Esophagus squamous epithelium (tissue), 5 donors: ENCODE measurements at places on chromosomes 6 and 20.
A peak's percentile ranks its signal among the peaks of the same experiment; 100 is the strongest.

- DNase-seq = no peak
Observed at GRCh38 chr6:112085286-112086065, 1.8 kb downstream of the TUBE1 start.

DNA sequence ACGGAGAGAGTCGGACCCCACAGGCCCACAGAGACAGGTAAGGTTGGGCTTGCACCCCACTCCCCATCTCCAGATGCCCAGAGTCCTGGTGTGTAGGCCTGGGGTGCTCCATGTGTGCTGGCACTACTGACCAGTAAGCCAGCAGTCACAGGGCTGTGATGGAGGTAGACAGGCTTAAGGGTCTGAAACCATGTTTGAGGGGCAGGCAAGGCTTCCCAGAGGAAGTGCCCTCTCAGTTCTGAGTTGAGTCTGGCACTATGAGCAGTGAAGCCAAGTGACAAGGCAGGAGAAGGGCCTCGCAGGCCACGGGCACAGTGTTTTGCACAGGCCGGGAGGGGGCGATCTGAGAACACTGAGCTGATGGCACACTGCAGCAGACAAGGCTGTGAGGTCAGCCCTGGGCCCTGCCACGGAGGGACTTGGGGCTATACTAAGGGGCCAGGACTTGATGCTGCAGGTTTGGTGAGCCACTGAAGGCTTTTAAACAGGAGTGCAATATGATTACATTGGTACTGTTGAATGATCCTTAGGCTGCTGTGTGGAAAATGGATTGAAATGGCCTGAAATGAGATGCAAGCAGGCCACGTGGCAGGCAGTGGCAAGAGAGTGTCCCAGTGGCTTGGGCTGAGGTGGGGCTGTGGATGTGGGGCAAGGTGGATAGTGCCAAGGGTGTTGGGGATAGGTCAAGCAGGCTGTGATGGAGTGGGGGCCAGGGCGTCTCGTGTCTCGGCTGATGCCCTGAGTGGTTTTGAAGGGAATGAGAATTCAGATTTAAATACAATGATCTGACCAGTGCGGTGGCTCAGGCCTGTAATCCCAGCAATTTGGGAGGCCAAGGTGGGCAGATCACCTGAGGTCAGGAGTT lies 20.3 kb downstream of the TTBK1 start:
- peak; percentile 10 for DNase-seq

DNA sequence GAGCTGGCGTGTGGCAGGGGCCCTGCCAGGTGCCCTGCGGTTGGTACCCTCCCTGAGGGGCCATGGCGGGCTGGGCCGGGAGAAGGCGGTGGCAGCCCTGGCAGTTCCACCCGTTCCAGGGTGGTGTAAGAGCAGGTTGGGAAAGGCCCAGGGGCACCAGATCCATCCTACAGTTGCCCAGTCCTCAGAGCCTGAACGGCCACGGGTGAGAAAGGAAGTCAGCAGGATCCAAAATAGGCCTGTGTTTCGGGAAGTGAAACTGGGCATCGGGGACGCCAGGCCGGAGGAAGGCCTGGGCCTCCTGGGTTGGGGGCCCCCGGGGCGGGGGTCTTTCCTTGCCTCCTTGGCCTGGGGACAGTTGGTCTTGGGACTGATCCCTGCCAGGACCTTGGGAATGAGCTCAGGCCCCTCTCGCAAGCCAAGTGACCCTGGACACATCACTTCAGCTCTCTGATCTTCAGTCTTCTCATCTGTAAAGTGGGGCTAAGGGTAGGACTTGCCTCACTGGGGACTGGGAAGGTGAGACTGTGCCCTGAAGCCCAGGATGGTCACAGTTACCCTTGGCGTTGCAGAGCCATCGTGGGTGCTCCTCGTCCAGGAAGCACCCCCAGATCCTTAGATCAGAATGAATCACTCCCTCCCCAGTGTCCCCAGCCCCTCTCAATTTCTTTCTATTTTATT lies 18.1 kb upstream of the NOL4L start:
- no peak for DNase-seq

- no peak for DNase-seq
Observed at GRCh38 chr6:134550604-134551003, 232.7 kb upstream of the SGK1 start.

- no peak for DNase-seq
Observed at GRCh38 chr6:163947276-163947675, 532.8 kb downstream of the QKI start.

GRCh38 chr6:157033428-157034140 lies 256.4 kb downstream of the ARID1B start:
- no peak for DNase-seq

- no peak for DNase-seq
Observed at GRCh38 chr6:14705841-14706377, 540.0 kb upstream of the JARID2 start.

DNA sequence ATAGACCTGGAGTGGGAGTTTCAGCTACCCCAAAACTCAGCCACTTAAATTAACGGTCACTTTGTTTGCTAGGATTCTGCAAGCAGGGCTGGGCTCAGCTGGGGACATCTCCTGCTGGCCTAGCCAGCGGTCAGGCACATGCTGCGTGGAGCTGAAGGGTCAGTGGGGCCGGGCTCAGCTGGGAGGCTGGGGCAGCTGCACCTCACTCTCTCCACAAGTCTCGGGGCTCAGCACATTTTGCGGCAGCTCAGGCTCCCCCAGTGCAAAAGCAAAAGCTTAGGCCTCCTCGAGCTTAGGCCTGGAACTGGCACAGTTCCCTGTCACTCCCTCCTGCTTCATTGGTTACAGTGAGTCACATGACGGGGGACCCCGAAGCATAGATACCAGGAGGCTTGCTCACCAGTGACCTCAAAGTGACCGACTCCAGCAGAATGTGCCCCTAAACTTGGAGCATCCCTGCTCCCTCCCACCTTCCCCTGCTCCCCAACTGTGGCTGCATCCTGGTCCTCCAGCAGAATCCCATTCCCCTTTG lies 80.6 kb upstream of the CST7 start:
- DNase-seq = no peak

DNA sequence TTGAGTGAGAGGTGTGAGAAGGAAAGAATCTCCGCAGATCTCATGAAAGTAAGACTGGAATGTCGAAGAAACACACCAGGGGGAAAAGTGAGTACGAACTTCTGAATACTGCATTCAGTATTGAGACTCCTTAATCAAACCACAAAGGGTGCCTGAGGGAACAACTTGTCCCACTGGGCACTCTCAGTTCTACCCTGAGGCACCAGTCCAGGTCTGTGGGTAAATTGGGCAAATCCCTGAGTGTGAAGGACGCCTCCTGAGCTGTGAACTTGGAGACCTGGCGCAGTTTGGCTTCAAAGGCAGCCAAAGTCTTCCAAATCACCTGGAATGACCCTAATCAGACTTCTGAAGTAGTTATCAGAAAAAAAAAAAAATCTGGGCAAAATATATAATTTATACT lies 329.7 kb downstream of the BTBD9 start:
- no peak for DNase-seq
